Stimulated activated CD4-positive, alpha-beta T cell treated with anti-CD3 and anti-CD28 coated beads, Interleukin-1b, Interleukin-23, amount 100 ng/mL, for 1 hour (primary cell): ENCODE measurements at places on chromosomes 7 and 10.

- DNase-seq: no peak
Observed at GRCh38 chr7:128714701-128715495, 24.3 kb upstream of the CALU start.

- DNase-seq: no peak
Observed at GRCh38 chr7:28024786-28025334, 155.7 kb downstream of the JAZF1 start.

DNA sequence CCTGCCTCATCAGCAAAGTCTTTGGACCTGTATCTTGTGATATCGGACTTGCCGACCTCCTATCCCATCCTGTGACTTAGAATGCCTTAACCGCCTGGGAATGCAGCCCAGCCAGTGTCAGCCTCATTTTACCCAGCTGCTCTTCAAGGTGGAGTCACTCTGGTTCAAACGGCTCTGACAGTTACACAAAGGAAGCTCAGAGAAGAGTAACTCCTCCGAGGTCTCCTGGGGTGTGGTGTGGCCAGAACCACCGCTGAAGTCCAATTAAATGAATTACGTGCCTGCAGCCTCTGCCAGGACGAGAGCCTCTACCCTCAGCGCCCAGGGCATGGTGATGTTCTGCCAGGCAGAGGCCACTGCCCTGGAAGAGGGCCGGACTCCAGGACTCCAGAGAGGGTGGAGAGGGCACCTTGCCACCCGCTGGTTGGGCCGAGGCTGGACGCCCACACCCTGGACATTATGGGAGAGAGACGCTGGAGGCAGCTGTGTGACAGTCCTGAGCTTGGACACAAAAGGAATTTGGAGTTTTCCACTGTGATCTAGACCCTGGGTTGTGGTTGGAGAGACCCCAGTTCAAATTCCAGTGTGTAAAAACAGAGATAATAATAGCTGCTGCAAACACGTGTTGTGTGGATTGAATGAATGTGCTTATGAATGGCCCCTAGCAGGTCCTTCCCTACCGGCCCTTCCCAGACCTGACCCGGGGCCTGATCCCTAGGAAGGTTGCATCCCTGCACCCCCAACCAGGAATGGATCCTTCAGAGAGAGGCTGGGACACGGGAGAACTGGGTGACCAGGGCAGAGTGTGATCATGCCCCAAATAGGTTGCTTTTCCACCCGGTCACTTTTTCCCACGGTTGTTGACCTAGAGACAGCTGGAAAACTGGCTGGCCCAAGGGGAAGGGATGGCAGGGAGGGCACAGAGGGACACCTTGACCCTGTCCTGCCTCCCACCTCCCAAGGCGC, 37.8 kb upstream of the FZD9 start:
- DNase-seq: no peak

- no peak for DNase-seq
Observed at GRCh38 chr7:148515237-148515636, 75.3 kb upstream of the C7orf33 start.

- no peak for DNase-seq
Observed at GRCh38 chr10:101061624-101062231, at the start of gene KAZALD1. KAZALD1 (plus strand) TSS chr10:101061989; CDS start chr10:101062593, 604 bp downstream.

DNA sequence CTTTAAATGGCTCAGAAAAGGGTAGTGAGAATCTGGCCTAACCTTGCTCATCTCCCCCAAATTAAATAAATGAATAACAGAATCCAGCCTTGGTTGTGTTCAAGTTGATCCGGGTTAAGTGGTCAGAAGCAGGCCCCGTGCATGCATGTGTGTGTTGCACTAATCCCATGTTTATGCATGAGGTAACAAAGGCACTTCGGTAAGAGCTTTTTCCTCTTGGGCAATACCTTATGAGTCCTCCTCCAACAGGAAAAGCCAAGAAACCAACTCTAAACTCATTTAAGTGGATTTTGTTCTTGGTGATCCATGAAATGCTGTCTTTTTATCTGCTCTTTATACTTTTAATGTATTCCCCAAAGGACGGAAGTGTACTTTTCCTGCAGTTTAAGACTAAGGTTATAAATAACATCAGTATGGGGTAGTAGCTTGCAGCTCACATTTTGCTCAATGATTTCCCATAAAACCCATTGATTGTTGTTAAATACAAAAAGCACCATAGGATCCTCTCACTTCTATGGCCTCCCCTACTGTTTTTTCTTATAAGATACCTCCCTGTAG, 104.9 kb upstream of the YAE1 start:
- DNase-seq: no peak

GRCh38 chr7:77330169-77330882, 85.8 kb downstream of the GSAP start:
- DNase-seq: no peak

- no peak for DNase-seq
Observed at GRCh38 chr10:6197321-6197720, 5.4 kb upstream of the PFKFB3 start.

DNA sequence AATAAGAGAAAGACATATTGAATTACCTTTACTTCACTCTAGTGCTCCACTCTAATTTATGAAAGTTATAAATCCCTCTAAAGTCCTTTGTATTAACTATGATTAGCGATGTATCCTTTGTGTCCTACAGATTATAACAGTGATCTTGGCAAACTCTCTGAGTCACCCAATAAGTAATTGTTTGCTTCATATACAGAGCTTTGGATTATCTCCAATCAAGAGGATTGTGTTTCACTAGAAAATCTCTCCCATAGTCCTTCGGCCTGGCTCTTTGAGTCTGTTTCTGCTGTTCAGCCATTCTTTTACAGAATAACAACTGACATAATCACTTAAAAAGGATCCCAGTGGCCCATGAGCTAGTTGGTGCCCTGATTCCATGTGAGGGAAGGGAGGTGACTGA, 9.5 kb downstream of the LMOD2 start:
- DNase-seq: no peak

GRCh38 chr10:22333167-22333974, 11.9 kb upstream of the SPAG6 start:
- no peak for DNase-seq

- no peak for DNase-seq
Observed at GRCh38 chr7:1856161-1856887, 186.2 kb downstream of the ELFN1 start.

- no peak for DNase-seq
Observed at GRCh38 chr10:62992145-62992721, 140.9 kb upstream of the NRBF2 start.

GRCh38 chr10:132932461-132933307, 9.7 kb downstream of the CFAP46 start:
- no peak for DNase-seq

DNA sequence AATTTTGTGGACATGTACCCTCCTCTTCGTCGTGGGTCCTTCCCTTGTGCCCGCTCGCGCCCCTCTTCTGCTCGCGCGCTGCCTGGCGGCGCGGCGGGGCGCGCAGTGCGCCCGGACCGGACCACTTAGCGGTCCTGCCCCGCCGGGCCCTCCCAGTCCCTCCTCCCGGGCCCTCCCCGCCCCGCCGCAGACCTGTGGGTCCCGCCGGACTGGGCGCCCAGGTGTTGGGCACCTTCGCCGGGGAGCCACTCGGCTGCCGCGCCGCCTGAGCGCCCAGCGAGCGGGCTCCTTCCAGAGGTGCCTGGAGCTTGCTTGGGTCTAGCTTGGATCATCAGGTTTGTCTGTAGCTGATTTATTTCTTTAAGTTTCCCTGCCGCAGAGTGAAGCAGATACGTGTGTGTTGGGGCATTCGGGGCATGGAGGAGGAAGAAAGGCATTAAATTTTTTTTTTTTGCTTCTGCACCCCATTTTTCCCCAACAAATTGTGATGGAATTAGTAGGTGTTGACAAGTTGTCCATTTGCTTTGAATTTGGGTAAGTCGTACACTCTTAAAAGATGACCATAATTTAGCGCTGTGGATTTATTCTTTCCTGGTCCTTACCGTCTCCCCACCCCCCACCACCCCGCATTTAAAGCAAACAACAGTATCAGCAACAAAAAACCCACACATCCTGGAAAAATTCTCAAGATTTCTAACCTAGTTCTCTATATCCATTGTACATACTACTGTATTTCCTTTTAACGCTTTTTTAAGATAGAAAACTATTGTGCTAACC, 905 bp downstream of the C1GALT1 start:
- DNase-seq: peak; percentile 17

GRCh38 chr7:43764807-43765491, 6.5 kb downstream of the BLVRA start:
- no peak for DNase-seq

- no peak for DNase-seq
Observed at GRCh38 chr10:44334091-44334490, 50.8 kb downstream of the CXCL12 start.

- DNase-seq: no peak
Observed at GRCh38 chr7:32037650-32038198, 32.5 kb downstream of the PDE1C start.

DNA sequence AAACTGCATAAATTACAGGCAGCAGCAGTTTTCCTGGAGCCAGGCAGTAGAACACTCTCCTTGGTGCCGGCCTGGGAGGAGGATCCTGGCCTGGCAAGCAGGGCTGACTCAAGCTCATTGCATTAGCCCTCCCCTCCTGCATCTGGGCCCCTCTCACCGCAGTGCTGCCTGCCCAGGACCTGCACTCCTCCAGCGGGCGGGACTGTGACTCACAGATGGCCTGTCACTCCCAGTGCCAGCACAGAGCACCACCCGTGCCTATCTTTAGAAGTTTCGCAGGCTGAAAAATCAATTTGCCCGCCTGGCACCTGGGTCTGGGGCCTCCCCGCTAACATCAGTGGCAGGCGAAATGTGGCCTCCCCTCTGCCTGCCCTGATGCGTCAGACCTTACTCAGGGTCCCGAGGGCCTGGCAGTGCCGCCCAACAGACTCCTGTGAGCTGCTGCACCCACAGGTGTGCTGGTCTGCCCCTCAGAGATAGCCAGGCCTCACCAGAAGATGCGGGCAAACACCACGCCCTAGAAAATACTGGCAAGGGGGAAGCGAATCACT, 123.8 kb downstream of the KCNMA1 start:
- no peak for DNase-seq

- no peak for DNase-seq
Observed at GRCh38 chr7:43905956-43906330, 453 bp downstream of the URGCP start.

GRCh38 chr7:133682364-133683181, 429.7 kb downstream of the EXOC4 start:
- DNase-seq: no peak

DNA sequence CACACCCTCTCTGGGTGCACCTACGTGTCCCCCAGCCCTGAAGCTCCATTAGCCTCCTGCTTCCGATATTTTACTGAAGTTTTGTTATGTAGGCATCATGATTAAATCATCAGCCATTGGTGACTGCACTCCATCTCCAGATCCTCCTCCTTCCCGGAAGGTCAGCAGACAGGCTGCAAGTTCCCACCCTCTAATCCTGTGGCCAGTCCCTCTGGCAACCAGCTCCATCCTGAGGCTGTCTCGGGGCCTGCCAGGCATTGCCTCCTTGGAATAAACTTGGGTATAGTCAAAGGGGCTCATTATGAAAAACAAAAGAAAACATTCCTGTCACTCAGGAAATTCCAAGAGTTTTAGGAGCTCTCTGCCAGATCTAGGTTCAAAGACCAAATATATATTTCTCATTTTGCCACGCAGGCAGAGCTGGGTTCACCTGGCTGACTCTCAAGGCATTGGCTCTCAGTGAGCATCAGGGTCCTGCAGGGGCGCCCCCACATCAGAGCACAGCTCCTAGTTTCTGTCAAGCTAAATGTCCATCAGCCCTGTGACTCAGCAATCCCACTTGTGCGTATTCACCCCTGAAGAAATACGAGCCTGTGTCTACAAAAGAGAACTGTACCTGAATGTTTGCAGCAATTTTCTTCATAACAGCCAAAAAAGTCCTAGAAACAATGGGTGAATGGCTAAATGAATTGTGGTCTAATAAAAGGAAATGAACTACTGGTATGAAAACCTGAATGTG, 27.4 kb upstream of the TMEM72 start:
- no peak for DNase-seq

- no peak for DNase-seq
Observed at GRCh38 chr7:20330928-20331909, 519 bp downstream of the ITGB8 start.

DNA sequence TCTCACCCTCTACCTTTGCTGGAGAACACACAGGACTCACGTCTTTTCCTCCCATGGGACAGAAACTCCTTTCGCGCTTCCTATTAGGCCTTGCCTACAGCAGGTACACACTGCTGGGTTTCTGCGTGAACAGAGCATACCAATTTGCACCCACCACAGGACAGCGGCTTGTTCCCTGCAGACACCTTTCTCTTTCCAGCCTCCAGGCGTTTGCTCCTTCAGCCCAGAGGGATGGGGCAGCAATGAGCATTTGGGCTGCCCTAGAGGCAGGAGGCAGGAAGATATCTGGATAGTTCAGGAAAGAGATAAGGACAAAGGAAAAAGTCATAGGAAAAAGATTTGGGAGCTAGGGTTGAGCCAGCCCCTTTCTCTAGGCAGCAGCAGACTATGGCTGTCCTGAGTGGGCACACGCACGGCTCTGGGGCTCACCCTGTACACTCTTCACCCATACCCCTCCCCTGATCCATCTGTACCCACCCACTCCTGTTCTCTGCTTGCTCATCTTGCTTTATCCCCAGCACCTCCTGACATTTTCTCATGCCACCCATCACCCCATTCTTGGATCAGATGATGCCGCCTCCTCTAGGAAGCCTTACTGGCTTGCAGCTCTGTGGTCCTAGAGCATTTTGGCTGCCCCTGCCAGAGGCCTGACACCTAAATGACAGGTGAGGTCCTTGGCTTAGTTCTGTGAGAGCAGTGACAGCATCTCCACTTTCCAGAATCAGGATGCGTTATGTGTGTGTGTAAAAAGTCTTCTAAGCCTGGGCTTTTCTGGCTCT, 40.7 kb upstream of the SPDYE3 start:
- DNase-seq: no peak

DNA sequence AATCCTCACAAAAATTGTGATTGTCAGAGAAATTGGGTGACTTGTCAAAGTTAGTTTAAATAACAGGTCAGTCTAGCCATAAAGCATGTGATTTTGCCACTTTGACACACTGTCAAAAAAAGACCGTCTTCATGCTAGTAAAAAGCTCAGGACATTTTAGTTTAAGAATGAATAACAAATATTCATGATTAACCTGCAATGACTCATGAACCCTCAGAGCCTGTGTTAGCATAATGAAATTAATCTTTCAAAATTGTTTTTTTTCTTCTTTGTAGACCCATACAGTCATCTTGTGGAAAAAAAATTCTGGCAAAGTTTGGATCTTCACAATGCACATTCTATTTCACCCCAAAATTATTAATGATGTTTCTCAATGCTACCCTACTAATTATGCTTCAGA, 255.2 kb upstream of the POT1 start:
- no peak for DNase-seq

DNA sequence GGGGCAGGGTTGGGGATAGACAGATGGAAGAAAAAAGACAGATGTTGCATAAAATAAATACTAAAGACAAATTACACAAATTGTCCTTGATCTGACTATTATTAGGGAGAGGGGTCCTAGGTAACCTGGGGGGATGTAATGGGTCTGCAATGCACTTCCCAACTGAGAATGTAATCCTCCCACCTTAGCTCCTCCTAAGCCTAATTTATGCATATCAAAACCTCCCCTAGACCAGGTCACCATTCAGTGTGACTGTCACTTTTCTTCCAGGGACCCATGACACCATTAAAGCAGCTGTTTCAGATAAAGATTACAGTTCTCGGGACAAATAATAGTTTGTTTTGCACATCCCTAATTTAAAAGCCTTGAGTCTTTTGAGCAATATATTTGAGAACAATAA, 133.9 kb upstream of the FEZF1 start:
- DNase-seq: no peak
